ENCODE measurements at places on chromosomes 1 and 21. TPM values are rescaled to one million over a fixed set of nuclear protein-coding genes. Genes with fewer than 3 reads are reported as not detected.

DNA sequence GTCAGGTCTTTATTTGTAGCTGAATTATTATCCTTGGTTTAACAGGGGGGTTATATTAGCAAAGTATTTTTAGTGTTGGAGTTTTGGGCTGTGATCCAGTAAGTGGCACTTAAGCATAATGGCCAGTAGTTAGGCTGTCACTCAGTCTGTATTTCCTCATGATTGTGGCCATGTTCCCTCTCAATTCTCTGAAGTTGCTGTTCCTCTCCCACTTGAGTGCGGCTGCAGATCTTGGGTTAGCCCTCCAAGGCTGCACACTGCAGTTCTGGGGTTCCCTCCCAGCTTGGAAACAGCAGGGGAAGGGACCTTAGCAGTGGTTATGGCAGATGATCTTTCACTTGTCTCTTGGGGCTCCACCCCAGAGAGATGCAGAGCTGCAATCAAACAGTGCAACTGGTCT lies 23.2 kb upstream of the DENND1B start:
- DNase-seq = no peak

The OSCP1 gene
- total RNA-seq = 5.3 TPM

GRCh38 chr21:33688353-33688752 lies 46.1 kb downstream of the ITSN1 start:
- no peak for DNase-seq

The LCE3B gene
- total RNA-seq = not detected

DNA sequence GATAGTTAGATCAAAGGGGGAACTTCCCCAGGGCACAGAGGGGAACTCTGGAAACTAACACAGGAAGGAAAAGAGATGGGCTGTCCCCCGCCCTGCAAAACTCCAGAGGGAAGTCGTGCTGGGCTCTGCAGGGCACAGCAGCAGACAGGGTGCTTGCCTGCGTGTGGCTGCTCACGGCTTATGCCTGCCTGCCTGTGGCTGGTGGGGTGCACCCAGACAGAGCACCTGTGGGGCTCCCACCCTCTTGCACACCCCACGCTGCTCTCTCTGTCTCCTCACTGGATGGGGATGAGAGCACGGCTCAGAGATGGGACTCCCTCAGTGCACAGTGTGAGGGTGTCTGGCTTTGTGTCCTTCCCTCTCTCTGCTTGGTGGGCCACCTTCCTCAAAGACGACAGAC lies 13.5 kb upstream of the ETV3L start:
- no peak for DNase-seq

All from Right ventricle myocardium inferior (tissue), 1 donor.